Right lung (tissue), 10 donors: ENCODE measurements at places on chromosomes 1 and 21. TPM values are rescaled to one million over a fixed set of nuclear protein-coding genes. Genes with fewer than 3 reads are reported as not detected.

The GJC2 gene
- 3.1 TPM for polyA plus RNA-seq

The ZFP69 gene
- 9.1 TPM for polyA plus RNA-seq

The KRTAP10-8 gene
- polyA plus RNA-seq: not detected

The S100B gene
- 1.8 TPM for polyA plus RNA-seq
